ENCODE measurements at places on chromosomes 6 and 20.

DNA sequence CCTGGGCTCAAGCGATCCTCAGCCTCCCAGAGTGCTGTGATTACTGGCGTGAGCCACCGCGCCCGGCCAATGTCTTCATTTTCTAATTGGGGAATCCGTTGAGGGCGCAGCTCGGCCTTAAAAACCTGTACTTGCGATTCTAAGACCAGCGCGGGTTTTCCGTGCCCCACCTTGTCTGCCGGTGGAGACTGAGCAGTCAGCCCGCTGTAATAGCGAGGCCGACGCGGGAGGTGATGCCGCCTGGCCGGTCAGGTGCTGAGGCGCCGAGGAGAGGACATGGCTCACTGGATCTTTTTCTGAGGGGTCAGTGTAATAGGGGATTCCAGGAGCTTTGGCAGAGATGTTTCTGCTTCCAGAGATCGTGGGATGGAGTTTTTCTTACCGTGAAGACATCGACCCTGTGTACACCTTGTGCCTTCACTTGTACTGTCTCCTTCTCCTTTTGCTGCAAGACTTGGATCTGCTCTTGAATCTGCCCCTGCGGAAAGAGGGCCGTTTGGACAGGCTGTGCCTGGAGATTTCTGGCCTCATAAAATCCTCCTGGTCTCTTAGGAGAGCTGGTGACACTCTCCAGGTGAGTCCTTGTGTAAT is 1.5 kb downstream of the TRIM31 start:
- DNase-seq = no peak

DNA sequence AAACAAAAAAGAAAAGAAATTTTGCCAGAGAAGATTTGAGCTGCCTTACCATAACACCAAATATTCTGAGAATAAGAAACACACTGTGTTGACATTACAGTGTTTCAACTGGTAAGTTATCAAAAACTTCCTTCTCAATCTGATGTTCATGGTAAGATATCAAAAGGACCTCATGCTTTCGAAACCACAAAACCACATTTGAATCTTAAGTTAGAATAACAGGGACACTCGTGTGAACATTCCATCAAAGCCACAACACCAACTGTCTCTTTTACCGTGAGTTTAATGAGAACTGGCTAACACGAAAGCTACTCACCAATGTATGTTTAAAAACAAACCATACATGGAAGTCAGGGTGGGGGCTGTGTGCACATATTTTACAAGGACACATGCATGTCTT is 73.0 kb upstream of the OPRM1 start:
- no peak for DNase-seq

GRCh38 chr6:25366903-25367545 is 87.8 kb downstream of the CARMIL1 start:
- DNase-seq = peak; percentile 20

DNA sequence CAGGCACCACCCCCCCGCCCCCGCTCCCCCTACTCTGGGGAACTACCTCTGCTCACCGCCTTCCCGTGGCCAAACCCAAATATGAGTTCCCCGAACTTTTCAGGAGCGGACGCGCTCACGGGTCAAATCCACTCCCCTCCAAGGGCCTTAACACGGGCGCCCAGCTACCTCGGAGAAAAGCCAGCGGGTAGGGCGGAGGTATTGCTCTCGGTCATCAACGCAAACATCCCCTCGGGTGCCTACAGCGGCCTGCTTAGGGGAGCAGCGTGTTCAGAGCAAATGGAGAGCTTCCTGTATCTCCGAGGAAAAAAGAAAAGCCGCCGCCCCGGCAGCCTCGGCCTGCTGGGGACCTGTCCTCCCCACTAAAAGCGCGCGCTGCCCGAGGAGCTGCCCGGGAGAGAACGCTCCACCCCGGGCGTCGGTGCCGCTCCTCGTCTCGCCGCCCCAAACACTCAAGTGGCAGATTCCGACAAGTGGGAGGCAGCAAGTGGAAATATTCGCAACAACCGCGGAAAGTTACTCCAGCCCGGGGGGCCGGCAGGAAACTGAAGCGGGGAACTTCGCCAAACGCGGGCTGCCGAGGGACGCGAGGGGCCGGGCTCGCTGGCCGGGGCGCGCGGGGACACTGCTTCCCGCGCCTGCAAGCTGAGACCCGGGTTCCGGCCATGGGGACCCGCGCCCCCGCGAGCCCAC is 699 bp downstream of the PTPRT start:
- DNase-seq = no peak

GRCh38 chr20:16098890-16099639 is 474.2 kb downstream of the KIF16B start:
- no peak for DNase-seq

DNA sequence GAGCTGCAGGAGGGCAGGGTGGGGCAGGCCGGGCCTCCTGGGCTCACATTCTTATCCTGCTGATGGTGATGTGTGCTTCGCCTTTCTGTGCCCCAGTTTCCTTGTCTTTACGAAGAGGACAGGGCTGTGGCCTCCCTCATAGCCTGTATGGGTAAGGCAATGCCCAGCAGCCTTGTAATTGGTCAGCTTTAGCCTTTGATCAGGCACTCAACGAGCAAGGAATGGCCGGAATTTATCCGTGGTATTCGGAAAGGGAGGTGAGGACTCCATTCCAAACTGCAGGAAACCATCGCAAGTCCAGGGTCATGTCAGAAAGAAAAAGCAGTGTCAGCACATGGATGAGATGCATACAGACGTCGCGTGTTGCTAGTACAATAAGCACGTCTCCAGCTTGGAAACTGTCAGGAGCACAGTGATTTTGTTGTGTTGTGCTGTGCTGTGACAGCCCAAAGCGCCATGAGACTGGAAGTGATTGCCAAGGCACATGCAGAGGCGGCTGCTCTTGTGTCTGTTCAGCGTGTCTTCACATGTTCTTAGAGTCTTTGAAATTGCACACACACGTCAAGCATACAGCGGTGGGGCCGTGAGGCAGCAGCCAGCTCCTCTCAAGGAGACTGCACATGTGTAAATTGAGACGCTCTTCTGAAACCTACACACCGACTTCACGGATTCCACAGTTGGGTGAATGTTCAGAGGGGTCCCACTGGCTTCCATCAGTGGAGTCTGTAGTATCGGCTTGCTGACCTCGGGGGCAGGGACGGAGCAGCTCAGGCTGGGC is 6.2 kb downstream of the SS18L1 start:
- no peak for DNase-seq

GRCh38 chr6:137024237-137024990 is 20.4 kb downstream of the IL20RA start:
- no peak for DNase-seq

- DNase-seq = peak; percentile 32
These were observed 1.1 kb upstream of the RPS12 start for GRCh38 chr6:132813173-132813856.

DNA sequence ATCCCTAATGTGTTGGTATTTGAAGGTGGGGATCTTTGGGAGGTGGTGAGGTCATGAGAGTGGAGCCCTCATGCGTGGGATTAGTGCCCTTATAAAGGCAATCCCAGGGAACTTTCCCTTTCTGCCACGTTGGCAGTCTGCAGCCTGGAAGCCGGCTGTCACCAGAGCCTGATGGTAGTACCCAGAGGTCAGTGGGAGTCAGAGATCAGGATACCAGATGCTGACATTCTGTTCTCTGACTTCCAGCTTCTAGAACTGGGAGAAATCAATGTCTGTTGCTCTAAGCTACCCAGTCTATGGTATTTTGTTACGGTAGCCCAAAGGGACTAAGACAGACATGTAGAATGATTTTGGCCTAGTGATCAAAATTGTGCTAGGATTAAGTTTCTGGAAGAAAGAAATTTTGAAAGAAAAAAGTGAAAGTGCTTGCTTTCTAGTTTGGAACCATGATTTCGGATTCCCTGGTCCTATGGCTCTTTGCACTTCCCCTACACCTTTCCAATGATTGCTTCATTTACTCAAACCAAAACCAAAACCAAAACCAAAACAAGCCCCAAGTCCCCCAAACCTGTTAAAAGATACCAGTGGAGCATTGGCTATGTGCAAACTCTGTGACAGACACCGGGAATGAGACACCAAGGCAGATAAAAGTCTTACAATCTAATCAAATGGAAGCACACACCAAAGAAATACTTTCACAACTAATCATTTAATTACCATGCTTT is 173.7 kb upstream of the ZNF217 start:
- no peak for DNase-seq

GRCh38 chr6:139028658-139029469 is at the start of gene ABRACL:
Gene ABRACL, plus strand, starts transcription at chr6:139028745. Its CDS starts 5,416 bp downstream, at chr6:139034161.
- peak; percentile 52 for DNase-seq

DNA sequence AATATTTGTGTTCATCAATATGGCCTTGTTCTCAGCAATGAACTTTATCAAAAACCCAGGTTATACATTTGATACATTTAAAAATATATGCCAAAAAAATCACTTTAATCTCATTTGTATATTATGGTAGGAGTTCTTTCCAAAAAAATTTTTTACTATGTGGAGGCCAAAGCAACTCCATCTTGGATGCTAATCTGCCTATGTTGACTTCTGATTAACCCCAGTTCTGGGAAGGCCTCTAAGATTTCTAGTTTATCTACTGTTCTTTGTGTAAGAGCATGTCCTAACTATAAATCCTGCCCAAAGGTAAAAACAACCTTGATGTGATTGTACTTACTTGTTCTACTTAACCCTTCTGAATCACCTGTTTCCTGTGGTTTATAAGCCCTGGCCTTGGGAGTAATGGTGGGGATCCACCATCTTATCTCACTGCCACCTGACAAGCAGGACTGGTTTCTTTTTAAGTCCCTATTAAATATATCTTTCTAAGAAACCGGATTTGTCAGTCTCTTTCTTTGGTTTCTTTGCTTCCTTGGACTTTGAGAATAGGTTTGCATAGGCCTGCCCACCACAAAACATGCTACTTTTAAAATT is 46.7 kb downstream of the RNGTT start:
- no peak for DNase-seq

DNA sequence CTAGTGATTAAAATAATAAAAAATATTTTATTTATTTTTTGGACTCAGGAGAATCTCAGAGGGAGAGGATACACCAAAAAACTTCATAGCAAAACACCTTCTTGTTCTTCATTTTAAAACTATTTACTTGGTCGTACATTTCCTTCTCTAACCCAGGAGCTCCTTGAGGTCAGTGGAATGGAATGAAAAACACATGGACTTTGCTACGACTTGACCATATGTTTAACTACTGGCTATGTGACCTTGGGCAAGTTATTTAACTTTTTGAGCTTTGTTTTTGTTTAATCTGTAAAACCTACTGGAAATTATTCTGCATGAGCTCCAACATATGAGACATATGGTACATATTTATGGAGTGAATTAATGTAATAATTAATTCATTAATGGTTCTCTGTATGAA is 1005.5 kb upstream of the CITED2 start:
- peak; percentile 85 for DNase-seq

DNA sequence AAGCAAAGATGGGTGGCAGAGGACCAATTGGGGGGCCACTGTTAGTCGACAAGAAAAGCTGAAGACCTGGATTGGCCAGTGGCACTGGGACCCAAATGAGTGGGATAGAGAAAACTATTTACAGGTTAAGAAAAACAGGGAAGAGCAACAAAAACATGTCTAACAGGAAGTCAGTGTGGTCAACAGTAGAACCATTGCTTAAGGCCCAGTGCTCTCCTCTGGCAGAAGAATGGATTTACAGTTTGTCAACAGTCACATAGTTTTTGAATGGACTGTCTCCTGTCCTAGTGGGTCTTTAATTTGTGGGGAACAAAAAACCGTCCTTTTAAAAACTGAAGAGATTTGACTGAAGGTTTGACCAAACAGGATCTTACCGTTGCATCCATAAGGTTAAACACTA is 12.1 kb upstream of the WTAP start:
- DNase-seq = no peak

GRCh38 chr20:1775117-1775516 is 117.5 kb upstream of the SIRPG start:
- DNase-seq = peak; percentile 32

DNA sequence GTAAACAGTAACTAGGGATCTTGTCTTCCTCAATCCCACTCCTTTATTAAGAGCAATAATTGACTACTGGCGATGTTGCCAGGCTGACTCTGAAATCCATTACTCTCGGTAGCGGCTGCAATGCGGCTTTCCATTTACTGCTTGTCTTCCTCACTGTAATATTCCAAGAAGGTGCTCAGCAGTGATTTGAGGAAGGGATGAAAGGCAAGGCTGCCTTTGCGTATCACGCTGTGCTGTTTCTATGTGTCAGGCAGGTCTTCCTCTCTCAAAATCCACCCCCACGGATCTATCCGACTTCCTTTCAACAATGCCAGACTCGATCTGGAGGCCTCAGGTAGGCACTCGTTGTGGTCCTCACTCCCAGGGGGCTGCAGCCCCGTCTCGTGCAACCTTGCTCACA is 261.4 kb upstream of the CDH4 start:
- no peak for DNase-seq

GRCh38 chr6:24918641-24919055 is 17.1 kb downstream of the RIPOR2 start:
- DNase-seq = no peak

DNA sequence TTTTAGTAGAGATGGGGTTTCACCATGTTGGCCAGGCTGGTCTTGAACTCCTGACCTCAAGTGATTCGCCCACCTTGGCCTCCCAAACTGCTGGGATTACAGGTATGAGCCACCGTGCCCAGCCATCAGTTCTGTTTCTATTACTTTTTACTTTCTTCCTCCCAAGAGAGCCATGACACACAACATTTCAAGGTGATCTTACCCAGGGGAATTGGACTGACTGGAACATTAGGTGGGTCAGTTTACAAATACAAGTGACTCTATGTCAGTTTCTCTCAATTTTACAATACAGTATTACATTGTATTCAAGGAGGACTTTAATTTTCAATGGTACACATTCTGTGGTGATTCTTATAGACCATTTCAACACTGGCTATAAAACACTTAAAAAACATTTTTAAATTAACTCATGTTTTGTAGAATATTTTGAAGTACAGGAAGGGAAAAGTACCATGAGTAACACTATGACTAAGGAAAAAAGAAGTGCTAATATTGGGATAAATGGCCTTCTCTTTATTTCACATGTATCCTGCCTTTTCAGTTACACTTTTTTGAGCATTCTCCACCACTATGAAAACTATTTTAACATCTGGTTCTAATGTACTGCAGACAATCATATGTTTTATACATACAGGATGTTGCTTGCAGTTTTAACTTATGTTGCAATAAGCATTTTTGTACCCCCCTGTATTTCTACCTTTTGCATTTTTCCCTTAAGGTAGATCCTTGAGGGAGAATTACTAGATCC is 8.4 kb downstream of the TPBG start:
- DNase-seq = peak; percentile 79

DNA sequence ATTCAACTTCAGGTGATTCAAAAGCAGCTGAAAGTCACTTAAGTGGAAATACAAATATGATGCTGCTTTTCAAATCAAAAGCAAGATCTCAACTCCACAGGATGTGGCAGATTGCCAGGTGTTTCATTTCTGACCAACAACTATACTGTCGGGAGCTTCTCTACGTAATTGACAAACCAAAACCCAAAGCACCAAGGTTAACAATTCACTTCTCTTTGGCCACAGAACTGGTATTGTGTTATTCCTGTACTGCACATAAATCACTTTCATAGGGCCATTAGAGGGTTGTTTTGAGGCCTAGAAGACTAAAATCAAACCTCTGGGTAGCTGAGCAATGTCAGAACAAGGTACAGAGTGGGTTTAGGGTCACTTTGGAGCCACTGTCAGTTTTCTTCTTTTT is 169.7 kb downstream of the HAO1 start:
- no peak for DNase-seq

Measured in HCEC 1CT (cell line).